ENCODE measurements at places on chromosomes 16 and 17. TPM values are rescaled to one million over a fixed set of nuclear protein-coding genes. Genes with fewer than 3 reads are reported as not detected.
A peak's percentile ranks its signal among the peaks of the same experiment; 100 is the strongest.

The SETD1A gene
- total RNA-seq = 13.4 TPM

The SLC16A13 gene
- total RNA-seq = 7.3 TPM

DNA sequence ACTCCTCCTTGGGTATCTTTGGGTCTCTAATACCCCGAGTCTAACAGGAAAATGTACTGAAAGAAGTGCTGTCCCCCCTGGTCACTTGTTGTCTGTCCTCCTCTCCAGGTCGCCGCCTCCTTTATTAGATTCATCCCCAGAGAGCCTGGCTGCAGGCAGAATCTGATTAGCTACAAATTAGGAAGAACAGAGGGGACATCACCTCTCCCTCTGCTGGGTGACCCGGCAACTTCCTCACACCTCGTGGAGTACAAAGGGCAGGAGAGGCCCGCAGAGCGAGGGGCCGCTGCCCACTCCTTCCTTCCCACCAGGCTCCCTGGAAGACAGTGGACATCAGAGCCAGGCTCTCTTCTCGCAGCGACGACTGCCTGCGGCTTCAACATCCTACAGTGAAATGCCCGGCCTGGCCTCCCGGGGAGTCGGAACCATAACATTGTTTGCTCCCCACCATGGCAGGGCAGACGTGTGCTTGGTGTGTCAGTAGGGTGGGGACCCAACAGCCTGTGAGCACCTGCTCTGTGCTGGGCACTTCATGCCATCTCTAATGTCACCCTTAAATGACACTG is 5.3 kb downstream of the CYB561 start:
- no peak for DNase-seq

DNA sequence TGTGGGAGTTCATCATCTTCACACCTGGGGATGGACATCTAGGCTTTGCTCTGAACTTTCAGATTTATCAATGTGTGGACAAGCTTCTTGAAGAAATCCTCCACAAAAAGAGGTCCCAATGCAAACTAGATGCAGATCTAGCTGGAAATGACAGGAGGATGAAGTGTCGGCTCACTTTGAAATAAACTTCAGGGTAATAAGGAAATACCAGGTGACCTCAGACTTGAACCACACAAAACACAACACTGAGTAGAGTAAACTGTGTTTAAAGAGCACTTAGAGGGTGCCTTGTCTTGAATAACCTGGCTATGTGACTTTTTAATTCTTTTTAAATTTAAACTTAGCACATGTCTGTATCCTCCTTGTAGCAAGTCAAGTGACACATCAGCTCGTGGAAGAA is 27.2 kb upstream of the TEKT3 start:
- DNase-seq = no peak

The HOXB1 gene
- not detected for total RNA-seq

GRCh38 chr17:47251421-47251940 is 2.1 kb upstream of the ITGB3 start:
- DNase-seq = no peak

DNA sequence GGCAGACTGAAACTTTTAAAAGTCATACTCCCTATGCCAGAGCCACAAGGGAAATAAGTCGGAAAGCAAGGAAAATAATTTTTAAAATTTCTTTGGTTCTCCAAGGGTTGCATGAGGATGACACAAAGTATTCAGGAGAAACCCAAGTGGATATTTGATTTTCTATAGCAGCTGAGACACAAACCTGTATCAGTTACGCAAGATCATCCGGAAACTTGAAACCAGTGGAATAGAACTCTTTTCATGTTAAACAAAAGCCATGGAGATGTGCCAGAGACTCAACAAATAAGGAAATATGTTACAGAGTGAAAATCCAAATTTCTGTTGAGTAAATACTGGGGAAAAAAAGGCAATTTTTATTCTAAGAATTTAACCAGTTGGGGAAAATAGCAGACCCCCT is 294.7 kb downstream of the KIF2B start:
- DNase-seq = no peak

GRCh38 chr16:79597277-79598062 is 3.1 kb downstream of the MAF start:
- no peak for DNase-seq

- DNase-seq = no peak
Measured at GRCh38 chr16:25713785-25714570, 22.2 kb downstream of the HS3ST4 start.

The TPSG1 gene
- 61.3 TPM for total RNA-seq

- no peak for DNase-seq
Measured at GRCh38 chr17:8393470-8394231, 4.0 kb downstream of the RNF222 start.

DNA sequence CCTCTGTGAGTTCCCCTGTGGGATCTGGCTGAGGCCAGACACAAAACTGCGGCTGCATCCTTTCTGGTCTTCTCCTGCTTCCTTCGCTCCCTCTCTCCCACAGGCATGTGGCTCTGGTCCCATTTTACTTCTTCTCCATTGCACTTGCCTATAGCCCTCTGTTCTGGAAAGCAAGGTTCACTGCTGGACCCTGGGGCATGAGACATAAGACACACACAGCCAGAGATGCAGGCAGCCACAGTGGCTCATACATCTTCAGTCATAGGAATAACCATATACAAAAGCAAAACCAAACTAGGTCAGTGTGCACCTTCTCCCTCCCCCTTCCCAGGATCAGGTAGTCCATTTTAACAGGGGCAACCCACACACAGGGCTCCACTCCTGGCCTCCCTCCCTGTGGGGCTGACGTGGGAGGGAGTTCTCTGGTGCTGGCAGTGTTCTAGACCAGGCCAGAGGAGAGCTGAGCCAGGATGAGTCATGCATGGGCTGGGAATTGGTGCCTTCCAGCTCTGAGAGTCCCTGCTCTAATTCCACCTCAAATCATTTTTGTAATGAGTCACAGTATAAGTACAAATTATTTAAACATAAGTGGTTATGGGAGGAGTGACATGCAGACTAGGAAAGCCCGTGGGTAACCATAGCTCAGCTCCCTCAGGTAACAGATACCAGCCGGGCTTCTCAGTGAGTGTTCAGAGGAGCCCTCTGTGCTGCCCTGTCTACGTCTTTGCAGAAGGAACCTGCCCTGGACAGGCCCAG is 58.0 kb downstream of the ASIC2 start:
- no peak for DNase-seq

GRCh38 chr17:8856869-8857575 is 10.5 kb downstream of the PIK3R6 start:
- no peak for DNase-seq

- DNase-seq = no peak
Measured at GRCh38 chr17:33438578-33438977, 145.5 kb upstream of the ASIC2 start.

DNA sequence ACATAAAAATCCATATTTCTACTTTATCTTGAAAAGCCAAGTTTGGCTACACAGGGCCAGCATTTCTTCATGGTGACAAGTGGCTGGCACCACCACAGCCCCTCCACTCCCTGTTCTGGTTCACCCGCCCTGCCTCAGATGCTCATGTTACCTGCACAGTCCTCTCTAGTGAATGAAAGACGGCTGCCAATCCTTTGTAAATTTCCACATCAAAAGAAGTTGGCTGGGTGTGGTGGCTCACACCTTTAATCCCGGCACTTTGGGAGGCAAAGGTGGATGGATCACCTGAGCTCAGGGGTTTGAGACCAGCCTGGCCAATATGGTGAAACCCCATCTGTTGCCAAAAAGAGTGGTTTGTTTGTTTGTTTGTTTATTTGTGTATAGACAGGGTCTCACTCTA is 19.9 kb upstream of the CORO1A start:
- DNase-seq = no peak

GRCh38 chr16:50152351-50152806 is 727 bp upstream of the TENT4B start:
- DNase-seq = no peak

GRCh38 chr16:1908983-1909382 is 9.2 kb downstream of the HS3ST6 start:
- DNase-seq = no peak

The CDYL2 gene
- total RNA-seq = 7.5 TPM

DNA sequence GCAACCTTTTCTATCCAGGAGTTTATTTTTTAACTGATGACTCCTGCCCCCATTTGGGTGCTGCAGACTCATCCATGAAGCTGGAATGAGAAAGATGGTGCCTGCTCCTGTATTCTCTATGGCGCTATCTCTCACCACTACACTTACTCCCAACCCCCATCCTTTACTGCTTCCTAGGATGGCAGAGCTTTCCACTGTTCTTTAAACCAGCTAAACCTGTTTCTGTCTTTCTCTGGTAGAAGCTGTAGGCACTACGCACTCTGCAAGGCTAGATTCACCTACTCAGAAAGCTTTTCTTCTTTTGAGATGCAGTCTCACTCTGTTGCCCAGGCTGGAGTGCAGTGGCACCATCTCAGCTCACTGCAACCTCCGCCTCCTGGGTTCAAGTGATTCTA is 47.0 kb downstream of the ADAMTS18 start:
- no peak for DNase-seq

- no peak for DNase-seq
Measured at GRCh38 chr16:84266451-84266850, 26.6 kb upstream of the KCNG4 start.

GRCh38 chr17:10751563-10751962 is 21.7 kb upstream of the TMEM220 start:
- DNase-seq = no peak

DNA sequence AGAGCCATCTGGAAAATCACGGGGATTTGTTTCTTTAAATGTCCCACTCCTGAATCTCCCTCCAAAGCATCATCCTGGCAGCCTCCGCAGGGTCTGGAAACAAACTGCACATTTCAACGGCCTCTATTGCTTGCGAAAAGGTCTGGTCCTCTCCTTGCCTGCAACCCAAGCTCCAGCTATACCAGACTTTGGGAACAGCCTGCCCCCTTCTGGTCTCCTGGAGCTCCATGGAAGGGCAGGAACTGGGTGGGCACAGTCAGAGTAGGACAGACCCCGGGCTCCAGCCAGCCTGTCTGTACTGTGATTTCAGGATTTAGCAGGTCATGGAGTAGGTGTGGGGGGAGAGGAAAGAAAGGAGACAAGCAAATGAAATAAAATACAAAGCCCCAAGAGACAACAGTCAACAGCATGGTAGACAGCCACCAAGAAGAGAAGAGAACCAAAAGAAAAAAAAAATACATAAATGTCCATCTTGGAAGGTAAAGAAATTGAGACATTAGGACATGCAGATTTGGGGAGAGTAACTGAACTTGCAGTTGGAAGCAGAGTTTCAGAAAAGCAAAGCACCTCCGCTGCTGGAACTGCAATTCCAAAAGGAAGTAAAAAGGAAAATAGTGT is 2.7 kb downstream of the XYLT1 start:
- DNase-seq = peak; percentile 88

DNA sequence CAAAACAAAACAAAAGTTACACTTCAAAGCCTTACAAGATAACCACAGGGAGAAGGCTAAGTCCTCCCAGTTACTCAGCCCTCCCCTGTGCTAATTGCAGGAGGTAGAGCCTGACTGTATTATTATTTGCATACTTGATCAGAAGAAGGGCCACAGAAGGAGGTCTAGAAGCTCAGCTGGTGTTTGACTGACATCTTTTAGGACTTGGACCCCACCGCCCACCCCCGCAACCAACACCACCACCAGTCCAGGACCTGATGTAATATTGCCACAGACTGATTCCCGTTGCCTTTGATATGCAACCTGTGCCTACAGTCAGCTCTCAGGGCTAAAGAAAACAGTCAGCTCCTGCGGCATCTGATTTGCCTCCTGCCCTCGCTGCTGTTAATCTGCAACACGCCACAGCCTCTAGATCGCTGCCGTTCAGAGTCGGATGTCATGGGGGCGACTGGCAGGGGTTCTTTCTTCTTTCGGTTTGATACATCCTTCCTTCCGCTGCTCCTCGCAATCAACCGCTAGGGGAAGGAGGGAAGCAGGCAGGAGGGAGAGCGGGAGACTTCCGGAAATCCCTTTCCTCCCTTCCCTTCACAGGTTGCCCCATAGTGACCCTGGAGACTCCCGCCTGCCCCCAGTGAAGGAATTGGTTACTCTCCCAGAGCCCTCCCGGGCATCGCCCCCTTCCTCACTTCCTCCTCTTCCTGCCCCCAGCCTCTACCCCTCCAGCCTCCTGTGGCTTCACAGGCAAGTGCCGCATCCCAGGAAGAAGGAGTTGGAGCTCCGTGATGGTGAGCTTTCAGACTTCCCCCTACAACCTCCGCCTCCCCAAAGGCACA is 90.5 kb upstream of the SOX9 start:
- peak; percentile 26 for DNase-seq

GRCh38 chr16:81606039-81606438 is 161.4 kb downstream of the CMIP start:
- no peak for DNase-seq

DNA sequence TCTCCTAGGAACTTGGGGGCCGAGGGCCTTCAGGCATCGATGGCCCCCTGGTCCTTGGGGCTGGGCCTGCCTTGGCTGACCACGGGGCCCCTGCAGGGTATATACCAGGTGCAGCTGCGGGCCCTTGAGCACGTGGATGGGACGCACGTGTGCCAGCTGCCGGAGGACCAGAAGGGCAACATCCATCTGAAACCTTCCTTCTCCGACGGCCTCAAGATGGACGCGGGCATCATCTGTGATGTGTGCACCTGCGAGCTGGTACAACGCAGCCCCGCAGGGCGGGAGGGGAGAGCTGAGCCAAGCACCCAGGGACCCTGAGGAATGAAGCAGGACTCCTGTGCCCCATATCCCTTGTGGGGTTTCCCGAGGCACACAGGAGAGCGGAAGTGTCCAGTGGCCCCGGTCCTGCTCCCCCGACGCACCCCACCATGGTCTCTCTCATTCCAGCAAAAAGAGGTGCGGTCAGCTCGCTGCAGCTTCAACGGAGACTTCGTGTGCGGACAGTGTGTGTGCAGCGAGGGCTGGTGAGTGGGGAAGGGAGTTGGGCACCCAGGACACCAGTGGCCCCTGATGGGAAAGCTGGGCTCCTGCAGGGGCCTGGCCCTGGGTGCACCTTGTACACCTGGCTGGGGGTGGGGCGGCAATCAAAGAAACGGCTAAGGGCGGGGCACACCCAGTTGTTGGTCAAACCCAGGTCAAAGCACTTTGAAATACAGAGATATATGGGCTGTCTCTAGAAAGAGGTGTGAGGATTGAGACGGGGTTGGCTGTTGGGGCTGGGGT is 10.6 kb downstream of the ITGB4 start:
- DNase-seq = peak; percentile 91

The CFAP52 gene
- not detected for total RNA-seq

DNA sequence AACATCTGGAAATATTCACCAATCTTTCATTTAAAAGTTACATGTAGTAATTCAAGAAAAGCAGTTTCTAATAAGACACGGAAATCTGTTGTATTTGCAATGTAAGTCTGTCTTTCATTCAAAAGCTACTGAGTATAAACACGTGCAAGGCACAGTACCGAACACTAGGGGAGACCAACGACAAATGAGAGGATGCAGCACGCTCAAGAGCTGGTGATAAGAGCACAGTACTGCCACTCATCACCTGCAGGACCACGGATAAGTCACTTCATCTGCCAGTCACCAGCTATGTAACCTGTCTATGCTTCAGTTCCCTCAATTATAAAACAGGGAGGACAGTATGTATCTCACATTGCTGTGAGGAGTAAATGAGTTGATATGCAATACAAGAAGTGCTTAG is 67.1 kb downstream of the CLEC18A start:
- no peak for DNase-seq

- no peak for DNase-seq
Measured at GRCh38 chr16:68660359-68660795, 15.3 kb downstream of the CDH3 start.

GRCh38 chr16:17258848-17259713 is 211.7 kb downstream of the XYLT1 start:
- DNase-seq = no peak

The PRSS21 gene
- 0.51 TPM for total RNA-seq

The AOC2 gene
- total RNA-seq = 2.1 TPM

The CBX4 gene
- 14.2 TPM for total RNA-seq

The WFDC1 gene
- total RNA-seq = 30.5 TPM

GRCh38 chr16:3691761-3692160 is 25.6 kb downstream of the TRAP1 start:
- DNase-seq = no peak

The P2RX5 gene
- 2.2 TPM for total RNA-seq

- peak; percentile 49 for DNase-seq
Measured at GRCh38 chr16:23296994-23297393, 5.1 kb upstream of the SCNN1B start.

Data from mucosa of descending colon (tissue), 3 donors.